ENCODE measurements at places on chromosomes 2 and 18.

- DNase-seq = no peak
- H3K36me3 ChIP-seq = no peaks in the 10 kb centered on the region
- H3K27ac ChIP-seq = no peak overlapping the region
- H3K4me3 ChIP-seq = no peak overlapping the region
These were observed 978.9 kb upstream of the NXPH2 start for GRCh38 chr2:139759000-139759505.

- DNase-seq = peak; percentile 14
- peak overlapping the region; percentile 33 for H3K27ac ChIP-seq
- no peaks in the 10 kb centered on the region for H3K36me3 ChIP-seq
- no peaks in the 10 kb centered on the region for H3K27me3 ChIP-seq
These were observed 25.2 kb upstream of the REL start for GRCh38 chr2:60855989-60856669.

DNA sequence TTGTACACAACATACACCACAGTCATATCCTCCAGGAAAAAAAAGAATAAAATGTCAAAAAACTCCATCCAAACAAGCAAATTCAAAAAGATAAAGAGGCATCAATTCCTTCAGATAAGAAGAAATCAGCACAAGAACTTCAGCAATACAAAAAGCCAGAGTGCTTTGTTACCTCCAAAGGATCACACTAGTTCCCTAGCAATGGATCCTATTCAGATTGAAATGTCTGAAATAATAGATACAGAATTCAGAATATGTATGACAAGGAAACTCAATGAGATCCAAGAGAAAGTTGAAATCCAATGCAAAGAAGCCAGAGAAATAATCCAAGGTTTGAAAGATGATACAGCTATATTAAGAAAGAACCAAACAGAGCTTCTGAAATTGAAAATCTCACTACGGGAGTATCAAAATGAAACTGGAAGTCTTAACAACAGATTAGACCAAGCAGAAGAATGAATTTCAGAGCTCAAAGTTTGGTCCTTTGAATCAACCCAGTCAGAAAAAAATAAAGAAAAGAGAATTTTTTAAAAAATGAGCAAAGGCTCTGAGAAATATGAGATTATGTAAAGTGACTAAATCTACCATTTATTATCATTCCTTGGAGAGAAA, 80.6 kb downstream of the TRABD2A start:
- DNase-seq = no peak
- H3K27ac ChIP-seq = no peak overlapping the region
- no peaks in the 10 kb centered on the region for H3K4me1 ChIP-seq
- H3K4me3 ChIP-seq = no peak overlapping the region

DNA sequence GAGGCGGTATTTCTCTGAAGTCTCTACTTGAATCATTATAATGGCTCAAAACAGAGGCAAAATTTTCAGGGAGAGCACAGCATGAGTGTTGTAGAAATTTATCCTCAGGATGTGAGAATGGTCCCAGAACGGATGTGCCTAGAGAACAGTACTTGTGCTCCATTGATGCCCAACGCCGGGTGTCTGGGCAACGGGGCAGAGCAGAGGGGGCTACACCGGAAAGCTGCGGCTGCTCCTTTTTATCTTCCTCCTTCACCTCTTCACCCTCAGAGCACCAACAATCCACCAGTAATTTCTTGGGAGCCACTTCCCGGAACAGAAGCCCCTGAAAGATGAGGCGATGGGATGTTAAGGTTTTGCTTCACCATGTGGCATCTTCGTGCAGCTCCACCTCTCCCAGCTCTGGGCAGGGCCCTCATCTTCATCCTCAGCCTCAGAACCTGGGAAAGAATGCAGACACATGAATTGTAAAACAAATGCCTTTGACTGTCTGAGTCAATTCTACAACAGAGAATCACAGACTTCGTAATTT, 71.5 kb downstream of the PTGR3 start:
- no peak overlapping the region for H3K27ac ChIP-seq
- H3K27me3 ChIP-seq = no peaks in the 10 kb centered on the region
- no peaks in the 10 kb centered on the region for H3K4me1 ChIP-seq

DNA sequence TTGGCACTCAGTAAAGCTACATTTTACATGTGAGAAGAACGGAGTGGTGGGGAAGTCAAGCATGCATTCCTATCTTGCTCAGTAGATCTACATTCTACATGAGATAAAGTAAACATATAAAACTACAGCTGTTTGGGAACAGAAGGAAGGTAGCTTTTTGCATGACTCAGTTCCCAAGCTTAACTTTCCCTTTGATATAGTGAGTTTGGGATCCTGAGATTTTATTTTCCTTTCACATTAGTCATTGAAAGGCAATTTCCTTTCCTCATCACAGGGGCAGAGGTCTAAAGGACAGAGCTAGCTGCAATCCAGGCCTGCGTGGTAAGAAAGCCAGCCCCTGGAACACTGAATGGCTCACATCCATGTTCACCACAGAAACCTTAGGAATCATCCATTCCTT, 257.2 kb downstream of the SRBD1 start:
- DNase-seq = peak; percentile 26
- no peak overlapping the region for H3K4me3 ChIP-seq
- H3K4me1 ChIP-seq = no peaks in the 10 kb centered on the region
- H3K27ac ChIP-seq = no peak overlapping the region

- H3K4me1 ChIP-seq = no peaks in the 10 kb centered on the region
- no peaks in the 10 kb centered on the region for H3K36me3 ChIP-seq
- peak; percentile 44 for DNase-seq
- no peaks in the 10 kb centered on the region for H3K27me3 ChIP-seq
- peak overlapping the region; percentile 91 for H3K27ac ChIP-seq
- no peak overlapping the region for H3K4me3 ChIP-seq
These were observed 52.8 kb downstream of the SLC35F5 start for GRCh38 chr2:113703386-113704299.

- H3K4me3 ChIP-seq = no peak overlapping the region
- DNase-seq = no peak
- H3K36me3 ChIP-seq = no peaks in the 10 kb centered on the region
- no peak overlapping the region for H3K27ac ChIP-seq
- no peaks in the 10 kb centered on the region for H3K27me3 ChIP-seq
- no peaks in the 10 kb centered on the region for H3K4me1 ChIP-seq
These were observed 295.8 kb downstream of the SP3 start for GRCh38 chr2:173669271-173669853.
